ENCODE measurements at places on chromosomes 6 and 20.

GRCh38 chr20:3557237-3557785 lies 86.5 kb downstream of the ATRN start:
- DNase-seq: no peak

- DNase-seq: no peak
Observed at GRCh38 chr20:55888685-55889084, 116.6 kb downstream of the CBLN4 start.

GRCh38 chr6:151324488-151324825 lies 66.9 kb downstream of the ZBTB2 start:
- DNase-seq: no peak

DNA sequence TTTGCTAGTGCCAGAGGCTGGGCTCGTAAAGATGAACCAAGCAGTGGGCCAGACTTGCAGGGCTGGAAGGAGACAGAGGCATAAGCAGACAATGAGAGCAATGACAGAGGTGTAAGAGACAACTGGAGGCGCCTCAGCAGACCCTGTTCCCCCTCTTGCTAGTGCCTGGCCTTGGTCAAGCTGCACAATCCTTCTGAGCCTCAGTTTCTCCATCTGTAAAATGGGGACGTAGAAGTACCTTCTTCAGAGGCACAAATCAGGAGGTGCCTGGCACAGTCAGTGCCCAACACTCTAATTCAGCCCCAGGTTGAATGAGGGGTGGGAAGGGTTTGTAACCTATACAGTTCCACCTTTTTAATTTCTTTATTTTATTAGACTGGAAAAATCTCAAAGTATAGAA lies 23.2 kb downstream of the BPIFB1 start:
- no peak for DNase-seq

DNA sequence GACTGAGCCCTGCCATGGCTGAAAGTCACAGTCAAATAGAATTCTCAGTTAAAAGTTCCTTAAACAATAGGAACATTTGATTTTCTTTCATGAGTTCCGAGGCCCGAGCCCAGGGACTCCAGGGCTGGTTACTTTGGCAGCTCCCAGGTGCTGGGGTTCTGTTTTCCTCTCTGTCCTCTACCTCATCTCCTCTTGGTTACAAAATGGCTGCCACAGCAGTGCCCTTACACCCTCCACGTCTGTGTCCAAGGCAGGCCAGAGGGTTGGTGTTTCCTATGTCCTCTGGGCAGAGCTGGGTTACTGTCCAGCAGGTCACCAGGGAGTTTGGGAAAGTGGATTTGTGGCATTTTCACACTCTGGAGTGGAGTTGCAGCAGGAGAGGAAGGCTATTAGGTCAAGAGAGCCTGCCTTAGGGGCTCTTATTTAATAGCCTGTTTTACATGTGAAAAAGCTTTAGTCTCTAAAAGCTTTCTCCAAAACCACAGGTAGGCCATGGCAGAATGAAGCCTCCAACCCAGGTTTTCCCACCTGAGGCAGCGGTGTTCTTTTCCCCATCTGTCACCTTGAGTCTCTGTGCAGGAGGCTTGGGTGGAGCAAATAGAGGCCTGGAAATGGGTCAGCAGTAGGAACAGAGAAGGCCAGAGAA lies 111.0 kb downstream of the DTD1 start:
- no peak for DNase-seq

DNA sequence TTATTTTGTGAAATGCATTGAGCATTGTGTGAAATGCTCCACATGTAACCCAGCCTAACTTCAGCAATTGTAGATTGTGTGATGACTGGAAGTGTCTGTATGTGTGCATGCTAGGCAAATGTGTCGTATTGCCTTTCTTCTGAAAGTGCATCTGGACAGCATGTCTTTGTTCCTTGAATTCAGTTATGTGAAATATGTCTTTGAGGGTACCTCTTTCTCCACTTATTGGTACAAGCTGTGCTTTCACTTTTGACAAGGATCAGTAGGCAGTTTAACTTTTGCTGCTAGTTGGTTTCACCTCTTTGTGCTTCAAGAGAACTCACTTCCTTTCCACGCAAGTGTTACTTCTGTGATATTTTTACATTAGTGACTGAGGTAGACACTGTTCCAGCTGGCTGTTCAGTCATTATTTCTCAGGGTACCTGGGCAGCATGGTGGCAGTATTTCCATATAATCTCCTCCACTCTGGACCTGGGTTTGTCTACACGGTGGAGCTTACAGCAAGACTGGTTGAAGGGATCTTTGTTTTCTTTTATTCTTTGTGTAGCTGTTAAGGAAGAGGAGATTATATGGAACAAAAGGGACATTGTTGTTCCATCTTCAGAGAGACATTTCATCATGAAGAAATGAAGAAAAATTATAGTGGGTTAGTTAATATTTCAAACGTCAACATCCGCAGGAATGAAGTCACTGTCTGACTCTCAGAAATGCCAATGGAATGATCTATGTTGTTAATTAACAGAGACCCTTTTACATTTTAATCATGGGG lies 175.4 kb downstream of the UTRN start:
- DNase-seq: no peak

GRCh38 chr20:41045671-41046070 lies 17.0 kb downstream of the TOP1 start:
- DNase-seq: no peak

DNA sequence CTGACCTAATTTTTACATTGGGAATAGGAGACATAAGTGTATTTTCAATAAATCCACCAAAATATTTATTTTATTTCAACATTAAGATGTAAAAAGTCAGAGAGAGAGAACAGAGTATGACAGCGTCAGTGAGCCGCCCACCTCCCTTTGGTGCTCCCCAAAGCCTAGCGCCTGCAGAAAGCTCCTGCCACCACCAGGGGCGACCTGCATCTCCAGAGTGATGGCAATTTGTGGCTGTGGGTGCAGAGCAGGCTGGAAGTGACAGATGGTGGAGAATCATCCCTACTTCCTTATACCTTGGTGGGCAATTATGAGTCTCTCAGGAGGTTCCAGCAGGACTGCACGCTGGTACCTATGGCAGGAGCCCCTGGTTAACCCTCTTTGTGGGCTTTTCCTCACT lies 87.3 kb downstream of the PTPRT start:
- no peak for DNase-seq

- DNase-seq: peak; percentile 44
Observed at GRCh38 chr6:108966855-108967755, 118.9 kb downstream of the ARMC2 start.

DNA sequence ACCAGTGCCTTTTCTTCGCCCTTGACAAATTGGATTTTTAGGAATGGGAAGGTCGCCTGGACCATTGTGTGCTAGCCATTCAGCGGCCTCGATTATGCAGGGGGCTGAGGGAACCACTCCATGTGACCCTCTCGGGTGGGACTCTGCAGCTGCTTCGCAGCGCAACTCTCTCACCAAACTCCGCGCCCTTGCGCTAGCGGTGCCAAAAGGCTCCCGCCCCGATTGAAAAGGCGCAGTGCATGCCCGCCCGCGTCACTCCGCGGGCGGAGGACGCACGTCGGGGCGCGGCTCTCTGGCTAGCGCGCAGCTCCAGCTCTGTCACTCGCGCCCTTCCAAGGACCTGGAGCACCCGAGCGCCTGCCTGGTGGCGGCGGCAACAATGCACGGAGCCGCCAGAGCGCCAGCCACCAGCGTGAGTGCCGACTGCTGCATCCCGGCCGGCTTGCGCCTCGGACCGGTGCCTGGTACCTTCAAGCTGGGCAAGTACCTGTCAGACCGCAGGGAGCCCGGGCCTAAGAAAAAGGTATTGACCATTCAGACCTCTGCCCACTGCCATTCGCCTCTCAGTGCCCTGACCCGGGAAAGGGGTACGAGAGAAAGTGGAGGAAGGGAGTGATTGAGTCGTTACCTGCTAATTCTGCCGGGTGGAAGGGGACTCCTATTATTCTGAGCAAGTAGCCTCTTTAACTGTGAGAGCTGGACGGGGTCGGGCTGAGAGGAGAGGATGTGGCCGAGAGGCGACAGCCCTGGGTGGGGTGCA lies at the start of gene PRDM13:
TSS of gene PRDM13 (plus strand) at position 178 of the 760 bp plus-strand sequence. CDS start at position 380, 202 bp downstream.
- DNase-seq: no peak

GRCh38 chr6:150301846-150302519 lies 66.8 kb upstream of the IYD start:
- no peak for DNase-seq

DNA sequence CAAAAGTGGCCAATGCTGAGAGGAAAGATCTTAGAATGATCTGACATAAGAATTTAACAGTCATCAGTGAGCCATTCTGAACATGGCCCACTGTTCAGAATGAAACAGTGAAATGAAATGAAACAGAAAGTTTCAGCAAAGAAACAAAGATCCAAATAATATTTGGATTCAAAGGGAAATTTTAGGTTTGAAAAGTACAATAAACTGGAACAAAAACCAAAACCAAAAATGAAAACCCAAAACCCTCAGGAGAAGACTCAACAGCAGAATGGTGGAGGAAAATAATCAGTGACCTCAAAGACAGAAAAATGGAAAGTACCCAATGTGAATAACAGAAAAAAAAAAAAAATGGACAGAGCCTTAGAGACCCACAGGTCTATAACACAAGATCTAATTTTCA lies 66.1 kb upstream of the EMILIN3 start:
- no peak for DNase-seq

DNA sequence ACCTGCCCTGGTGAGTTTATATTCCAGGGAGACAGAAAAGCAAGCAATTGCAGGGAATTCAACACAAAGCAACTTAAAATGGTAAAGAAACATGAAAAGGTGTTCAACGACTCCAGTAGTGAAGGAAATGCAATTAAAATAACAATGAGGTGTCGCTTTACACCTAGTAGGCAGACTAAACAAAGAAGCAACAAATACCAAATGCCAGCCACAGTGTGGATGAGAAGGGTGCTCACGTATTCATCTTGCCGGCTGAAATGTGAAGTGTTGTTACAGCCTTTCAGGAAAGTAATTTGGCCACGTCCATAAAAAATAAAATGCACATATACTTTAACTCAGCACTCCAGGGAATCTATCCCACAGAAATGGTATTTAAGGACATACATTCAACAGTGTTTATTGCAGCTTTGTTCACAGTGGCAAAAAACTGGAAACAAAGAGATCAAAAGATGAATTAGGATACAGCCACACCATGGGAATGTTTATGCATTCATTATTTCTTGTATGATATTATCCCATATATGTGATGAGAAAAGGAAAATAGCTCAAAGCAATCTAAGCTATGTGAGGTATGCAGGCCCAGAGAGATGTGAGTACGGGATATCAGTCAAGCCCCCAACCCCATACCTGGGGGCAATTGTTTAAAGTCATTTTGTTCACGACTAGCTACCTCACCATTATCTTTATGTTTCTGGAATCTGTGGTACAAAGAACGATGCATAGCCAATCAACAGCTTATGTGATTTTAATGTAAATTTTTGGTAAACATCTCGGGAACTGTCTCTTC lies 266.0 kb upstream of the SOX4 start:
- no peak for DNase-seq

GRCh38 chr6:26613689-26614683 lies 17.2 kb downstream of the ABT1 start:
- DNase-seq: peak; percentile 49

DNA sequence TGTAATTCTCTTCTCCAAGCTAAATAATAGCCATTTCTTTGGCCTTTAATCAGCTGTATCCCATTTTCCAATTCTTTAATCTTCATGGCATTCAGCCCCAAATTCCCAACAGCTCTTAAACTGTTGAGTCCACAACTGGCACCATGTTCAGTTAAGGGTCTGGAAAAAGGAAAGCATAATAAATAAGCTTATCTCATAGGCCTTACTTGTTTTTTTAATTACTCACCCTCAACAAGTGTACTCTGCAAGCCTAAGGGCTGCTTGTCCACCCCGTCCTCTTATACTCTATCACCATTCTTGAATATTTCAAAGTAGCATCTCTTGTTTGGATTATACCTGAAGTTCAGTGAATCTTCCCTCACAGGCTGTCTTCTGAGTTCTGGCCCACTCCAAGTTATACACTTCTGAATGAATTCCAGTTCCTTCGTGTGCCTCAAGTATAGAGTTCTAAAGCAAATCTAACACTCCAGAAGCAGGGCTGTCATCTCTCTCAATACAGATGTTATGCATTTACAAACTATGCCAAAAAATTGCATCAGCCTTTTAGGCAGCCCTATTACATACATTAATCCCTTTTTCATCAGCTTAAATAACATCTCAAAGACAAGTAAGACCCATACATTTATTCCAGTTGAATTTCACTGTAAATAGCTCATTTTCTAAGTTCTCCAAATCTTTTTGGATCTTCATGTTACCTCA lies 98.7 kb downstream of the COL21A1 start:
- no peak for DNase-seq

DNA sequence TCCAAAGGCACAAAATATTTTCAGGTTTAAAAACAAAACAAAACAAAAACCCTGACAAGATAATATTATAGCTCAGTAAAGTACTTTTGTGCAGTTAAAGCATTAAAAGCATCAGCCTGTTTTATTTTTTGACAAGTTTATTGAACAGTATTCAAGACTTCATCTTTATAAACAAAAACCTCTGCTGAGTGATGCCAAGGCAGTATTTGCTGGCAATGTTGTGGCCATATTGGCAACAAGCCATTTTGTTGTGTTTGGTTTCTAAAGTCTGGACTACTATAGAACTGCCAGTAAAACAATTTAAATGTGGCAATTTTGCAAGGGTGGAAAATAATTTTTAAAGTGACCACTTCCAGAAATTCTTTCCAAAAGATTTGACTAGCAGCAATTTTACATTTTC lies 15.9 kb downstream of the CPNE1 start:
- no peak for DNase-seq

DNA sequence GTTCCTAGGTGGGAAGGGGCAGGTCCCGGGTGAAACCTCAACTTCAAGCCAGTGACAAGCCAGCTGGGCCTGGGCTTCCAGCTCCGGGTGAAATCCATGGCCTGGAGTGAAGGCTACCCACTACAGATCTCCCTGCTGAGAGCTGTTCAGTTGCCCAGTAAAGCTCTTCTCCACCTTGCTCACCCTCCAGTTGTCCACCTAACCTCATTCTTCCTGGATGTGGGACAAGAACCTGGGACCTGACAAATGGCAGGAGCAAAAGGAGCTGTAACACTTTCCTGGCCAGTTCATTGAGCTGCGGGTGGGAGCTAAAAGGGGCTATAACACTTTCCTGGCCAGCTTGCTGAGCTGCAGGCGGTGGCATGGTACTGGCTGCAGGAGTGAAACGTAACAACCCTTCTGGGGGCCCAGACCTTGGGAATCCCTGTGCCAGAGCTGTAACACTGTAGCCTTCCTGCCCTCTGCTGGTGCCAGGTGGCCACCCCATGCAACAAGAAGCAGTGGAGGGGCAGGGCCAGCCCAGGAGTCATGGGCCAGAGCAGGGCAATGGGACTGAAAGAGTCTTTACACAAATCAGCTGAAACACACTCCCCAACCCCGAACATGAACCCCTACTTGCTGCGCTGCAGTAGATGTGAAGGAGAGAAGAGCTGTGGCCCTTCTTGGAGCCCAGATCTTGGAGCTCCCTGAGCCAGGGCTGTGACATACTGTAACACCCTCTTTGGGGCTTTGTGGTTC lies 3.6 kb upstream of the HINT3 start:
- no peak for DNase-seq

- no peak for DNase-seq
Observed at GRCh38 chr6:106300944-106301343, 24.6 kb downstream of the ATG5 start.

- no peak for DNase-seq
Observed at GRCh38 chr6:70396796-70397729, 16.2 kb upstream of the FAM135A start.

GRCh38 chr6:117231466-117231865 lies 33.9 kb upstream of the VGLL2 start:
- DNase-seq: no peak
